Head of caudate nucleus (tissue), 42 donors: ENCODE measurements at places on chromosomes 11 and 22.

DNA sequence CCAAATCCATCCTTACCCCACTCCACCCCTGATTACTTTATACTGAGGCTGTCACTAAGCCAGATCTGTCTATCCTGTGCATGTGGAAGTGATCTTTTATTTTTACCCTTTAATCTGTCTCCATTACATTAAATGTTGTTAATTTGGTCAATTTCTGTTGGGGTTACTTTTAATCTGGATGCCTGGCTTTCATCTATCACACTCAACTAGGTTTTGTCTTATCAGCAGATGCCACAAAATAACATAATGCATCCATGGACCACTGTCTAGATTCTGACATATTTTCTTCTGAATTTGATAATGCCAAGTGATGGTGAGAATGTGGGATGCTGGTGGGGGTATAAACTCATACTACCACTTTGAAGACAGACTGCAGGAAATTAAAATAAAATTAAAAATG is 108.4 kb downstream of the FDX1 start:
- no peak for DNase-seq

DNA sequence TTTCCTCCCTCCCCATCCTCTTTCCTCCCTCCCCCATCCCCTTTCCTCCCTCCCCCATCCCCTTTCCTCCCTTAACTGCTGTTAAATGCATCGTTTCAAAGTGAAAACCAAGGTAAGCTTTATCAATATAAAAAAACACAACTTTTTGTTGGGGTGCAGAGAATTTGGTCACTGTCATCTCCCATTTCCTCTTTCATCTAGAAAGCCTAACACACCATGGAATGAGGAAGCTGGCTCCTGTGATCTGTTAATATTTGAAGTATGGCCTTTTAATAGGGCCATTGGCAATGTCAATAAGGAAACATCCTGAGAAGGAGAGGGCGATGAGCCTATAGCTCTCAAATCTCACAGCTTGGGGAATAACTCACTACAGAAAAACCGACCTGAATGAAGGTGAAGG is 7.0 kb downstream of the EXPH5 start:
- DNase-seq = no peak

DNA sequence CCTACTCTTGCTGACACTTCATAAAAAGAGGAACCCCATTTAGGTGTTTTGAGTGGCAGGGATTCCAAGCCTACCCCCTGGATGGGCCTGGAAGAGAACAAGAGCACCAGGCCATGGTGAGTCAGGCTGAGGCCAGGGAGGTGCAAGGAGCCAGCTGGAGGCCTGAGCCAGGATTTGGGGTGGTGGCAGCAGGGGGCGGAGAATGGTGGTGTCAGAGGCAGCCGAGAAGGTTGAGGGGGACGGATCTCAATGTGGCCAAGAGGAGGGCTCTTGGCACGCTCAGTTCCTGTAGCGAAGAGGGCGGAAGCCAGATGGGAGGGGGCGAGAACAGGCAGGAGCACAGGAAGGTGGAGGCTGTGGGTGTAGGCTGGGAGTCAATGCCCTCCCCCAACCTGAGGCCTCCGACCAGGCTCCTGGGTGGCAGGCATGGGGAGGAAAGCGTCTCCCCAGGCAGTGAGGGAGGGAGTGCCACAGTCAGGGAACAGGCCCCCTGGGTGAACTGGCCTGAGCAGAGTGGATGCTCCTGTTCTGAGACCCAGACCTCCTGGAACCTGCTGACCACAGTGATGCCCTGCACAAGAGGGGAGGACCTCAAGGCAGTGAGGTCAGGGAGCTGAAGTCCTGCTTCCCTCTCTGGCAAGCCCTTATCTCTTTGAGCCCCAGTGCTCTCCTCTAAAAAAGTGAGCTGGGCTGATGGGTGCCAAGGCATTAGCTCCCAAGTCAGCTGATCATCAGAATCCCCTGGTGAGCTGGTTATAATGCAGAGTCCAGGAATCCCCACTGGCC is 13.9 kb downstream of the RTN4RL2 start:
- no peak for DNase-seq

- no peak for DNase-seq
Observed at GRCh38 chr11:122634501-122634900, 21.0 kb upstream of the UBASH3B start.

- DNase-seq = no peak
Observed at GRCh38 chr11:129247135-129247534, 55.0 kb upstream of the ARHGAP32 start.

GRCh38 chr11:14224395-14224794 is 134.6 kb downstream of the RRAS2 start:
- DNase-seq = no peak

- no peak for DNase-seq
Observed at GRCh38 chr11:70522593-70523311, 124.4 kb downstream of the CTTN start.

DNA sequence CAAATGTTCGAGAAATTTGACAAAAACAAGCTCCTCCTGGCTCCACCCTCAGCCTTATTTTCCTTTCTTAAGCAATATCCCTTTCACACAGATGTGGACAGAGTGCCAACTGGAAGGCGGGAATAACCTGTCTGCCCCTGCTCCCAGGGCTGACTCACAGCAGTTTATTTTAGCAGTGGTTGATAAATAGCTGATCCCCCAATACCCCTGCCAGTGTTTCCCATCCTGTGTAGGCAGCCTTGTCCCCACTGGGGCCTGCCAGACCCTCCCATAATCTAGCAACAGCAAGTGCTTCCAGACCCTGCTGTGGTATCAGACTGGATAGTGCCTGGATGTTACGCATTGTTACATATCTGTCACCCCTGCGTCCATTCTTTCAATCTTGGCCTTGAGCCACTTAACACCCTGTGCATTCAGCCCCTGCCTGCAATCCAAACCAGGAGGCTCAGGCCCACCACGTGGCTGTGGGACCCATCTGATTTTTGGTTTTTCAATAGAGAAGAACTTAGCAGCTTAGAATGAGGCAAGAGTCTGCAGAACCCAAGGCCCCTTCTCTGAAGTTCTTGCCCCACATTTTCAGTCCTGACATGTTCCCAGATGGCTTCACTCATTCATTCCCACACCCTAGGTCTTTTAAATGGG is 53.7 kb downstream of the PARVA start:
- DNase-seq = no peak

GRCh38 chr11:82521427-82521826 is 212.2 kb downstream of the FAM181B start:
- DNase-seq = no peak

GRCh38 chr22:47207846-47208554 is 445.6 kb downstream of the TBC1D22A start:
- DNase-seq = no peak

DNA sequence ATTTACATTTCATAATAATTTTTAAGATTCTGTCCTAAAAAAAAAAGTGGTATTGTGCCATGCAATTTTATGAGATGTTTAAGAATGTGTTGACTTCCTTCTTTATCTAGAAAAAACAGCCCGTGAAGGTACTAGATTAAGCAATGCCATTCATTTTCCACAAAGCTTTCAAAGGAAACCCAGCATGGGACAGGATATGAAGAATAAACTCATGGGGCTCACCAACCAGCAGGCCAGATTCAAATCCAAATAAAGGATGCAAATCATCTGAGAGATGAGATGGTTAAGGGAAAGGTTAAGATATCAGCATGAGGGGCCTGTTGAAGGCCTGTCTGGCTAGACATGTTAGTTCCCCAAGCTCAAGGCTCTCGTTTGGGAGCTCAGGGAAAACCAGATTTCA is 199.1 kb downstream of the SWAP70 start:
- DNase-seq = no peak

GRCh38 chr22:22547692-22548300 is 11.3 kb downstream of the PRAME start:
- no peak for DNase-seq

DNA sequence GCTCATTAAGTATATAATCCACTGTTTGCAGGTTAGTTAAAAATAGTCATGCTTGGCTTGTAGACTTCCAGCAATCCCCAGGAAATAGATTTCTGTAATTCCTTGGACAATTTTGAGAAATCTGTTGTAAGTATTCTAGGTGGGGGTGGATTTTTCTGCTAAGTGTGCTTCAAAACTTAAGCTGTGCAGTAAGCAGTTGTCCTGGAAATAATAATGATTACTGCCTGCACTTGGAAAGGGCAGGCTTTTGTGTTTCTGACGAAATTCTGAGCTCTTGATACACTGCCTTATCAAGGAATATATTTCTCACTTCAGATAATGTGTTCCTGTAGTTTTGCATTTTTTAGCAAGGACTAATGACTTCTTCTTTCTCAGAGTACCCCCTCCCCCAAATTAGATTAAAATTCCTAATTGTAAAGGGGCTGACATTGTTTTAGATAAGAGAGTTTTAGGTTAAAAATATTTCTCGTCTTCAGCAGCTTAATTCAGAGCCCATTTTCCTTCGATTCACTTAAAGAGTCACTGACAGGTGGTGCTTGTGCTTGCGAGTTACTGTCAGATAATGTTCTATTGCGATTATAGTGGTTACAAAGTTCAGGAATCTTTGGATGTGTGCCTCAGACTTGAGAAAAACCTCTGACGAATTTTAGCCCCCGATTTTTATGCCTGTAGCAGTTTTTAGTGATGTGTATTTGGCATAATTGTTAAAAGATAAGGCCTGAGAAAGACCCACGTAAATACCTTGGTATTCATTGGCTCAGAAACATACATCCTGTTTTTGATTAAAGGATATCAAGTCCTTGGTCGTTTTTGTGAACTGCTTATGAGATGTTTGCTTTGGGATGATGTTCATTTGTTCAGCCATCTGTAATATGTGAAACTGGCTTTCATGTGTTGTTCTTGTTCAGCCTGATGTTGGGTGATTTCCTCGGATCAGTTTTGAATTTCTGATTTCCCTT is 120.5 kb downstream of the HIPK3 start:
- DNase-seq = no peak
